Fibroblast of the aortic adventitia (primary cell): ENCODE measurements at places on chromosomes 1 and 21. TPM values are rescaled to one million over a fixed set of nuclear protein-coding genes. Genes with fewer than 3 reads are reported as not detected.

Gene SPRR2E
- total RNA-seq, result not detected in 2 replicates

Gene GOLT1A
- not detected in 2 replicates for total RNA-seq

Gene TGFB2
- 0.82 and 13.5 TPM in 2 replicates for total RNA-seq

Gene SPSB1
- total RNA-seq, result 18.2 and 37.6 TPM in 2 replicates
